ENCODE measurements at places on chromosomes 5 and 9.
A peak's percentile ranks its signal among the peaks of the same experiment; 100 is the strongest.

- no peaks in the 10 kb centered on the region for H3K4me1 ChIP-seq
- DNase-seq, result no peak
- no peak overlapping the region for H3K27ac ChIP-seq
- no peaks in the 10 kb centered on the region for H3K36me3 ChIP-seq
- no peaks in the 10 kb centered on the region for H3K27me3 ChIP-seq
Measured at GRCh38 chr5:35045280-35045679, 2.5 kb downstream of the AGXT2 start.

- no peak overlapping the region for H3K4me3 ChIP-seq
- no peak overlapping the region for H3K27ac ChIP-seq
- no peaks in the 10 kb centered on the region for H3K4me1 ChIP-seq
- H3K27me3 ChIP-seq, result no peaks in the 10 kb centered on the region
- H3K36me3 ChIP-seq, result no peaks in the 10 kb centered on the region
Measured at GRCh38 chr5:164153469-164154172, 648.2 kb downstream of the MAT2B start.

DNA sequence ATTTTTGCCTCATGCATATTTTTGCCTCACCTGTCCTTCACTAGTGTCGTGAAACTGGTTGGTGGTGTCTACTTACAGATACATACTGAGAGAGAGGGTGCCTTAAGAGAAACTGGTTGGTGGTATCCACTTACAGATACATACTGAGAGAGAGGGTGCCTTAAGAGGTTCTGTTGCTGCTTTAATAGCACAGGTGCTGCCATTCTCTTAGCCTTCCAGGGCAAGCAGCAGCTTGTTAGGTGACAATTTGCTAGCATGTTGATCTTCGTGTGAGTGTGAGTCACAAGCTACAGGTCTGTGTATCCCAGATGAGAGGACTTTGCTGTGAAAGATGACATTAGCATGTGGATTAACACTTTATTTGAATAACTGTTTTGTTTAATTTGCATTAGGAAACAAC lies 1.4 kb downstream of the PTTG1 start:
- no peak overlapping the region for H3K4me3 ChIP-seq
- no peaks in the 10 kb centered on the region for H3K36me3 ChIP-seq
- DNase-seq, result no peak
- H3K27ac ChIP-seq, result no peak overlapping the region
- H3K4me1 ChIP-seq, result peaks cover 3% of the 10 kb centered on the region
- no peaks in the 10 kb centered on the region for H3K27me3 ChIP-seq

DNA sequence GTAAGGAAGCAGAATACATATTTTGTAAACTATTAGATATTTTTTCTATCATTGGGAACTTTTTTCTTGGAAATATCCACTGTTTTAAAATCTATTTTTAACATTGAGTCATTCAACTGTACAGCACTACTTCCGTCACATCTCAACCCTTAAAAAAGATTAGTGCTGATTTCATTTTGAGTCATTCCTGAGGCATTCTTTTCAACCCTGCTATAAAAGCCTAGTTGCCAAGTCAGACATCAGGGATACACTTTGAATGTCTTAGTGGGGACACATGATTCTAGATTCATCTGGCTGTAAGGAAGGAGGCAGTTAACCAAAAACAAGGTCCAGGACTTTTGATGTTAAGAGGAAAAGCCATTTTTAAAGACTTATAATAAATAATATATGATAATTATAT lies 160.9 kb downstream of the GIN1 start:
- DNase-seq, result no peak
- no peaks in the 10 kb centered on the region for H3K36me3 ChIP-seq
- H3K27ac ChIP-seq, result peak overlapping the region; percentile 74
- H3K4me3 ChIP-seq, result no peak overlapping the region

DNA sequence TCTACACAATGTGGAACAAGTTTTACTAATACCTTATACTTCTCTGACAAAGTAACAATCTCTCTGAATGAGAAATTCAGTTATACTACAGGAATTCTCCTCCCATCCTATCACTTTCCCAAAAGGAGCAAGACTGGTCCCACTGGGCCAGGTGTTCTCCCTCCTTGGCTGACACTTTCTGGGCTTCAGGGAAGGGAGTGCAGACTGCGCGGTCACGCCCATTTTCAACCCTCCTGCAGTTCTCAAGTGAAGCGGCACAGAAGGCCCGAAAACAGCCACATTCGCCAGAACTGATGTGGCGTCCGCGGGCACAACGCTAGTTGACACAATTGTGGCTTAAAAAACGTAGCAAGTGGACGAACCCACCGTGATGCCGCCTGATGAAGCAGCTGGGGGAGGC lies 603 bp downstream of the SAXO1 start:
- H3K36me3 ChIP-seq, result no peaks in the 10 kb centered on the region
- H3K27ac ChIP-seq, result no peak overlapping the region
- H3K4me3 ChIP-seq, result no peak overlapping the region
- H3K27me3 ChIP-seq, result peaks cover 3% of the 10 kb centered on the region
- no peak for DNase-seq

- H3K27ac ChIP-seq, result no peak overlapping the region
- no peaks in the 10 kb centered on the region for H3K27me3 ChIP-seq
- DNase-seq, result no peak
- no peaks in the 10 kb centered on the region for H3K36me3 ChIP-seq
- no peak overlapping the region for H3K4me3 ChIP-seq
Measured at GRCh38 chr9:88373045-88373444, 15.2 kb upstream of the SPIN1 start.

DNA sequence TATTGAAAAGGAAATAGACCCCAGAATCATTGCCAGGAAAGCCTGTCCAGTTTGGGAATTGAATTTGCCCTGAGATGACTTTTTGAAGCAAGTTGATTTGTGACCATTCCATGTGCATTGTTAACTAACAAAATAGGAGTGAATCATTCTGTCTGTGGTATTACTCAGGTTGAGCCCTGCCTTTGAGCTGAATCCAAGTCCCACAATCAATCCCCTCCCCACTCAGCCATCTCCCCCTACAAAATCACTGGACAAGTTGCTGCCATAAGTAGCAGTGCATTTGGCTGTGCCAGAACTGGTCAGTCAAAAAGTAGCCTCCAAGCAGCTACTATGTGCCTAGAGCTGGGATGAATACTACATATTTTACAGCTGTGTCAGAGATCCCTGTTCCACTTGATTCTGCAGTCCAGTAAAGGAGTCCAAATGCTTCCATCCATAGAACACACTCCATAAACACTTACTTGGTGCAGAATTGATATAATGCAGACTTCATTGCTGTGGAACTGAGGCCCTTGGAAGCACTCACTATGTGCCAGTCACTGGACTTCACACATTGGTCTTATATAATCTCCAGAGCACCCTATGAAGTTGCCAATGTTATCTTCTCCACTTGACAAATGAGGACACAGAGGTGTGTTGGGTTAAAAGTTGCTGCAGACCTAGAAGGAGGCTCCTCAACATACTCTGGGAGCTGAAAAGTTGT lies 96.1 kb downstream of the ZNF462 start:
- DNase-seq, result no peak
- H3K36me3 ChIP-seq, result no peaks in the 10 kb centered on the region
- no peak overlapping the region for H3K4me3 ChIP-seq
- no peak overlapping the region for H3K27ac ChIP-seq
- H3K4me1 ChIP-seq, result peaks cover 24% of the 10 kb centered on the region

DNA sequence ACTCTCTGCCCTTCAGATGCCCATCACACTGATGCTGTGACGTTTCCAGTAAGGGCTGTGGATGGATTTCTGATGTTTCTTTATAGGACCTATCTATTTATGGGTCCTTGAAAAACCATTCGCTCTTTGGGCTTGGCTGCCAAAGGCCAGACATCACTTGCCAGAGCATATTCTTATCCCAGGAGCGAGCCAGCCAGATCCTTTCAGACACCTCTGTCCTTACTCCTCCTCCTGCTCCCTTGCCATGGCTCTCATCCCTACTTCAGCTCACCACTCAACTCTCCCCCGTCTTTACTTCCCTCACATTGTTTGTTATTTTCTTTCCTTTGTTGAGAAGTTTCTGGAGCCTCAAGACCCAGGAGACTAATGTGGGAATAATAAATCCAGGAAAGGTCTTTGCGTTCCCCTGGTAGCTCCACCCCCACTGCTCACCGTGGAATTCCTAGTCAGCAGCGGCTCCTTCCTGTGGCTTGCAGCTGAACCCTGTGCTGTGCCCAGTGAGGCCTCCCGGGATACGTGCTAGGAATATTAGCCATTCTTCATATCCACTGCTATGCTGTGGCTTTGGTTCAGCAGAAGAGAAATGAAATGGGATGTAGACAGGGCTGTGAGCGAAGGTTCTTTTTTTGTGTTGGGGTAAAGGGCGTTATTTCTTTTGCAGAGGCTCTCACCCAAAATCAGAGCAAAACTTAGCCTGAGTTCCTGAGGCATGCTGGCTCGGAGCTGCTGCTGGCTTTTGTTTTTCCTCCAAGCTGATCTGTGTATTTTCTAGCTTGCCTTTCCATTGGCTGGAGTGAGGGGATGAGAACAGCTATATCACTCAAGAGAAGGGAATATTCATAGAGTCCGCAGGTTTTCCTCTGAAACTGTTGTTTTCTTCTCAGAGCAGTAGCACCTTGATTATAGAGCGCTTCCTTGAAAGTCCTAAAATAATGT lies 171.1 kb downstream of the SAXO1 start:
- no peak overlapping the region for H3K27ac ChIP-seq
- H3K4me1 ChIP-seq, result peaks cover 22% of the 10 kb centered on the region
- H3K4me3 ChIP-seq, result no peak overlapping the region
- H3K36me3 ChIP-seq, result no peaks in the 10 kb centered on the region

DNA sequence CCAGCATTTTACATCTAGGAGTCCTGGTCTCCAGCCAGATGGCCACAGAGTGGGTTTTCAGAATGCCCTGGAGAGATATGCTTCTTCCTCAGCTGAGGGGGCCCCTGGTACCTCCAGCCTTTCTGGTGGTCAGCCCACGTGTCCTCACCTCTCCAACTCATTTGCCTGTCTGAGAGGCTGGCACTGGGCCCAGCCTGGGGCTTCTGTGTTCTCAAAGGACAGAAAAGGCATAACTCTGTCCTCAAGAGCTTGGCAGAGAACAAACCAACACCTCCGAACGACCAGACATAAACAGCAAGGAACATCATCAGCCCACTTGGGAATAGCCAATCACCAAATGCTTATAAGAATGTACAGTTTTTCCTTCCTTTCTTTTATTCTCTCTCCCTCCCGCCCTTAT lies 17.1 kb downstream of the ENG start:
- no peak overlapping the region for H3K4me3 ChIP-seq
- DNase-seq, result no peak
- H3K27ac ChIP-seq, result peak overlapping the region; percentile 94
- H3K36me3 ChIP-seq, result peaks cover under 1% of the 10 kb centered on the region
- H3K27me3 ChIP-seq, result no peaks in the 10 kb centered on the region

DNA sequence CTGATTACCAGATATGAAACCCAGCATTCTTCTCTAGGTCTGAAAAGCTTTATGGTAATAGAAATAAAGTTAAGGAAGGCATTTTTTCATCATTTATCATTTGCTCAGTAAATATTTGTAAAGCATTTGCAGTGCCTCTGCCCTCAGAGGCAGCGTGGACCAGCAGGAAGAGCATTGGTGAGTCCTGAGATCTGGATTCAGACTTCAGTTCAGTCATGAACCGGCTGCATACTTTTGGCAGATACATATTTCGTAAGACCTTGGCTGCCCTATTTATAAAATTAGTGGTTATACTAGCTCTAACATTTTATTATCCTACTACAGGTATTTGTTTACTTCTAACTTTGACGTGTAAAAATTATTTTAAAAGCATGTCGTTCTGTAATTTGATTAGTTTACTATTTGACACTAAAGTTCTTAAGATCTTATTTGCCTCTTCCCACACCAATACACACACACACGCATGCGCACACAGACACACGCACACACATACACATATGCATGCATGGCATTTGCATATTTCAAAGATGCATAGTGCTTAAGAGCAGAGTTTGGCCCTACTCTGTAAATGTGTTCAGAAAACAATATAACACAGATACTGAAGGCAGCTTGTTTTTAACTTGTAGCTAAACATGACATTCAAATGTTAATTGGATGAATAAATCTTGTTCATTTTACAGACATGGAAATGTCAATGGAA lies 101.9 kb downstream of the RPS23 start:
- H3K4me1 ChIP-seq, result no peaks in the 10 kb centered on the region
- H3K36me3 ChIP-seq, result no peaks in the 10 kb centered on the region
- H3K27me3 ChIP-seq, result no peaks in the 10 kb centered on the region
- H3K27ac ChIP-seq, result no peak overlapping the region
- no peak overlapping the region for H3K4me3 ChIP-seq

GRCh38 chr5:68459093-68459809 lies 243.7 kb downstream of the PIK3R1 start:
- H3K27me3 ChIP-seq, result no peaks in the 10 kb centered on the region
- no peak for DNase-seq

DNA sequence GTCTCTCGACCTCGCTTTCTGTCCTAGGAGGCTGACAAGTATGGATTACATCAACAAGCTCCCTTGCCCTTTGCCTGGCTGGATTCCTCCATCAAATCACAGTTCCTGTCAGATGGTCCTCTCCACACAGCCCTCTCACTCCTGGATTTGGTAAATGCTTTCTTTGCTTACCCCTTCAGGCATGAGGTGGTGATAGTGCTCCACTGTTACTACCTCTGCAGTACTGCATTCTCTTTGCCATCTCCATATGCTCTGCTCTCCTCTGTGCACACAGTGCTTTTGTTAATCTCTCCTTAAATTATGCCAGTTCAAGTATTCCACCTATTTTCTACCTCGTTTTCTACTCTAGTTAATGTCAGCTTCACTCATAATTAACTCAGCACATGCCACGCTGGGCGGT lies 279.2 kb downstream of the DMAC1 start:
- no peaks in the 10 kb centered on the region for H3K36me3 ChIP-seq
- H3K27ac ChIP-seq, result no peak overlapping the region
- H3K4me1 ChIP-seq, result no peaks in the 10 kb centered on the region

DNA sequence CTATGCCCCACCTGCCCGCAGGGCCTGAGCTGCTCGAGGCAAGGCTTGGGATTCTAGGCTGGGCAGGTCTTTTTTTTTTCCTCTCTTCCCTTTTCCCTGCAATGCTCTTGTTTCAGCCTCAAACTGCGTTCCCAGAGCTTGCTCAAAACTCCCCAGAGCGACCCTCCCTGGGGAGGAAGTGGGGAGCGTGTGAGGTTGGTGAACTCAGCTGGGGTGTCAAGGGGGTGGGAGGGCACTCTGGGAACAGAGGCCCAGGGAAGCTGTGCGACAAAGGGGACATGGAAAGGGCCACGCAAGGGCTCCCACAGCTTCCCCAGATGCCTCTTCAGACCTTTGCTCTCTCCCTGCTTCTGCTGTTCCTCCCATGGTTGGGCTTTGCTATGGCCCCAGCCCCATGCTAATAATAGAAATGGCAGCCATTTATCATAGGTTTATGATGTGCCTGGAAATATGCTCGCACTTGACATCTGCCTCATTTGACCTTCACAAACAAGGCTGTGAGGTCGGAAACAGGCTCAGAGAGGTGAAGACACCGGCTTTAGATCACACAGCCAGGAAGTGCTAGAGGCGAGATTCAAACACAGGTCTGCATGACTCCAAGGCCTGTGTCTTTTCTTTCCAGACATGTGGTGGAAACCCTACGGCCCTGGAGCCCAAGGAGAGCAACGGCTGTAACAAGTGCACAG lies 40.9 kb upstream of the IL17B start:
- peak; percentile 29 for DNase-seq
- H3K36me3 ChIP-seq, result no peaks in the 10 kb centered on the region
- no peaks in the 10 kb centered on the region for H3K27me3 ChIP-seq

Data from adrenal gland (tissue), 19 donors.